ENCODE measurements at places on chromosomes 5 and 9.

DNA sequence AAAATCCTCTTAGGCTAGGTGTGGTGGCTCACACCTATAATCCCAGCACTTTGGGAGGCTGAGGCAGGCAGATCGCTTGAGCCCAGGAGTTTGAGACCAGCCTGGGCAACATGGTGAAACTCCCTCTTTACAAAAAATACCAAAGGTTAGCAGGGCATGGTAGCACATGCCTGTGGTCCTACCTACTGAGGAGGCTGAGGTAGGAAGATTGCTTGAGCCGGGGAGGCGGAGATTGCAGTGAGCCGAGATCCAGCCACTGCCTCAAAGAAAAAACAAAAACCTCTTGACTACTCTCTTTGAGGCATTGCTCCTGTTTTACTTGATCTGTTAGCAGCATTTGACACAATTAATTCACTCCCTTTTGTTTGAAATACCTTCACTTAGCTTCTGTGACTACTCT is 20.7 kb downstream of the KIF2A start:
- no peak for DNase-seq

DNA sequence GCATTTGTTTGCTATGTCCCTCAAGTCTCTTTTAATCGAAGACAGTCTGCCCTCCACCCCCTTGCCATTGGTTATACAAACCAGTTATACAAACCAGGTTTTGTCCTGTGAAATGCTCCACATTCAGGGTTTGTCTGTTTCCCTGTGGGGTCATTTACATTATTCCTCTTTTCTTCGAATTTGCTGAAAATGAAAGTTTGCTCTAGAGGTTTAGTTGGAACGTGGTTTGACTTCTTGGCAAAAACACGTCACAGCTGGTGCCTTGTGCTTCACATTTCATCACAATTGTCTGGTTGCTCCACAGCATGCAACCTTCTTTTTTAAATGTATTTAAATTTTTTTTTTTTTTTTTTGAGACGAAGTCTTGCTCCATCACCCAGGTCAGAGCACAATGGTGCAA is 4.2 kb upstream of the HAVCR2 start:
- no peak for DNase-seq

GRCh38 chr9:109912726-109913460 is 132.9 kb downstream of the PALM2AKAP2 start:
- peak; percentile 39 for DNase-seq

- no peak for DNase-seq
These were observed 16.6 kb upstream of the CAVIN4 start for GRCh38 chr9:100561256-100561655.
